ENCODE measurements at places on chromosomes 16 and 17.

DNA sequence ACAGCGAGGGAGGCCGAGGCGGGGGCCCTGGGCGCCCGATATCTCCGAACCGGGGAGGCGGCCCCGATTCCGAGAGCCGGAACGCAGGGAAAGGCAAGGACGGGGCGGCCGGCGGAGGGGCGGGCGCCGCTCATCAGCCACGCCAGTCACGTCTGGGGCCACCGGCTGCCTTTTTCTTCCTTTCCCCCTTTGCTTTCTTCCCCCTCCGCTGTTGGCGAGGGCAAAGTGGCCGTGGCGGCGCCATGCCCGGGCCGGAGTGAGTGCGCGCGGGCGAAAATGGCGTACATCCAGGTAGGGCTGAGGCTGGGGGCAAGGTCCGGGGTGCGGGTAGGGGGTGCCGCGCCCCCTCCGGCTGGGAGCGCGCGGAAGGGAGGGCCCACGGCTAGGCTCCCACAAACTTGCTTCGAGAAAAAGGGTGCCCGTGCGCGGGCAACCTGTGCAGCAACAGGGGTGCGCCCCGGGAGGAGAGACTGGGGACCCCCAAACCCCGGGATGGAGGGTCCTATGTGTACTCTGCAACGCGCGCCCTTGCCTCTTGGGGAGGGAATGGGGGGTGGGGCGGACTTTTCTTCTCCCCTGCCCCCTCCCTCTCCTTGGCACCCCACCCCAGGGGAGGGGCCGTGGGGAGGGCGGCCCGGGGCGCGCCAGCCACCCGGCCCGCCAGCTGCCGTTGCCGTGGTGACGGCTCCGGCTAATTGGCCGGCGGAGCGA, 486 bp downstream of the SYT17 start:
- H3K4me3 ChIP-seq, result no peak overlapping the region
- H3K27me3 ChIP-seq, result no peaks in the 10 kb centered on the region
- H3K36me3 ChIP-seq, result no peaks in the 10 kb centered on the region
- H3K4me1 ChIP-seq, result no peaks in the 10 kb centered on the region
- no peak for DNase-seq
- no peak overlapping the region for H3K27ac ChIP-seq

GRCh38 chr16:24539295-24539849, at the start of gene RBBP6:
TSS of gene RBBP6 (plus strand) at chr16:24539566. CDS start at chr16:24540627, 1,061 bp downstream.
- DNase-seq, result peak; percentile 92
- H3K4me3 ChIP-seq, result peak within 1 kb of the TSS; percentile 87
- H3K27me3 ChIP-seq, result no peaks in the 10 kb centered on the region
- peak within 1 kb of the TSS; percentile 96 for H3K27ac ChIP-seq
- H3K36me3 ChIP-seq, result peaks cover 33% of the 10 kb centered on the region

- no peaks in the 10 kb centered on the region for H3K36me3 ChIP-seq
- H3K27me3 ChIP-seq, result no peaks in the 10 kb centered on the region
- H3K4me1 ChIP-seq, result no peaks in the 10 kb centered on the region
- no peak overlapping the region for H3K4me3 ChIP-seq
- DNase-seq, result no peak
- no peak overlapping the region for H3K27ac ChIP-seq
Observed at GRCh38 chr17:76697702-76698465, 12.9 kb downstream of the MXRA7 start.

GRCh38 chr17:42266918-42267766, 9.0 kb downstream of the STAT5B start:
- no peak for DNase-seq
- H3K4me1 ChIP-seq, result 0 out of 2 replicates have a peak, but pooled peaks cover 3% of the 10 kb centered on the region
- H3K36me3 ChIP-seq, result no peaks in the 10 kb centered on the region
- H3K4me3 ChIP-seq, result no peak overlapping the region

DNA sequence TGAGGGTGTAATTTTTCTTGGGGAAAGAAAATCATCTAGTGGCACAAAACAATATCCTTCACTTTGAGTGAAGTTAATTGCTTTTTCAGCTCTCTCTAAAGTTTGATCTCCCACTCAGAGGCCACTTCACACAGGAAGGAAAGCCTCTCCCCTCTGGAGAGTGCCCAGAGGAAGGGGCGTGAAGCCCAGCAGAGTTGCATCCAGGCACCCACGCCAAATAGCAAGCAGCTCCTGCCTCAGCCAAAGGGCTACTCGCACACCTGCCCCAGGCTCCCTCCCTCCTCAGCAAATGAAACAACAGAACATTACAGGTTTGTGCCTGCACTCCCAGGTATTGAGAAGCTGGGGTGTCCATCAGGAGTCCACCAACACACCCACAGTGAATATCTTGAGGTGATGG, 183.0 kb upstream of the RPL38 start:
- no peaks in the 10 kb centered on the region for H3K36me3 ChIP-seq
- no peaks in the 10 kb centered on the region for H3K27me3 ChIP-seq
- DNase-seq, result no peak
- no peak overlapping the region for H3K4me3 ChIP-seq

DNA sequence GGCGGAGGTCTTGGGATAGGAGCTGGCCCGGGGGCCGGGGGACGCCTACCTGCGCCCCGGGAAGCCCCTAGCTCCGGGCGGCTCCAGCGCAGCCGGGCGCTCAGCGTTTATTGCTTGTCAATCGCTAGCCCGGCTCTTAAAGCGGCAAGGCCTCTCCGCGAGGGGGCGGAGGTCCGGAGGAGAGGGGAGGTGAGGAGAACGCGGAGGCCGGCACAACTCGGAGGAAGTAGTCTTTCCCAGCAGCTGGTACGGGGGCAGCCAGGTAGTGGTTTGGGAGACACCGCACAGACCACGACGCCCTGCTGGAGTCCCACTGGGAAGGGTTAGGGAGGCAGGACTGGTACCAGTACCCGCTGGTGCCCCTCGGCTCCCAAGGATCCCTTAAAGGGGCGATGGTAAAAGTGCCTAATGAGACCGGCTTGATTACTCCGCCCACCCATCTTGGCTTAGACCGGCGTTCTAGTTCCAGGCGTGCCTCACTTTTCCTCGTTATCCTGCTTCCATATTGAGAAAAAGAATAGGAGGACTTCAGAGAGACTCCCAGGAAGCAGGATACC, at the start of gene MPP2:
MPP2 (minus strand) TSS at position 112 of the 557 bp plus-strand sequence. CDS start 3,076 bp downstream, outside the sequence.
- DNase-seq, result peak; percentile 22
- H3K36me3 ChIP-seq, result no peaks in the 10 kb centered on the region
- H3K4me3 ChIP-seq, result no peak within 1 kb of the TSS
- no peaks in the 10 kb centered on the region for H3K4me1 ChIP-seq

DNA sequence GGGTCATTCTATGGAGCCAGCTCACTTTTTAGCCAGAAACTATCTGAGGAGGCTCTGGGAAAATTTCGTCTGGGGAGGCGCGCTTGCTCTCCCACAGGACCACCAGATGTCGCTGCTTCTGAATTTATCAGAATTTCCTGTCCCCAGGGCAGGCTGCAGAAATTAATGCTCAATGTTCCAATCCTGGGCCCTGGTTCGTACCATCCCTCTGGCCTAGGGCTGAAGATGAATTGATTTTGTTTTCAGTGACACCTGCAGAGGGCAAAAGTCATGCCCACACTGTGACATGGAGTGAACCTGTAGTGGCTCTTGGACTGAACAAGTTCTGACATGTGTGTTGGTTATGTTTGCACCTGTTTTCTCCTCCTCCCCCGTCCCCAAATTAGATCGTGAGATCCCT, 482.6 kb downstream of the NPIPA7 start:
- no peaks in the 10 kb centered on the region for H3K4me1 ChIP-seq
- peak; percentile 37 for DNase-seq
- H3K36me3 ChIP-seq, result no peaks in the 10 kb centered on the region
- no peaks in the 10 kb centered on the region for H3K27me3 ChIP-seq

DNA sequence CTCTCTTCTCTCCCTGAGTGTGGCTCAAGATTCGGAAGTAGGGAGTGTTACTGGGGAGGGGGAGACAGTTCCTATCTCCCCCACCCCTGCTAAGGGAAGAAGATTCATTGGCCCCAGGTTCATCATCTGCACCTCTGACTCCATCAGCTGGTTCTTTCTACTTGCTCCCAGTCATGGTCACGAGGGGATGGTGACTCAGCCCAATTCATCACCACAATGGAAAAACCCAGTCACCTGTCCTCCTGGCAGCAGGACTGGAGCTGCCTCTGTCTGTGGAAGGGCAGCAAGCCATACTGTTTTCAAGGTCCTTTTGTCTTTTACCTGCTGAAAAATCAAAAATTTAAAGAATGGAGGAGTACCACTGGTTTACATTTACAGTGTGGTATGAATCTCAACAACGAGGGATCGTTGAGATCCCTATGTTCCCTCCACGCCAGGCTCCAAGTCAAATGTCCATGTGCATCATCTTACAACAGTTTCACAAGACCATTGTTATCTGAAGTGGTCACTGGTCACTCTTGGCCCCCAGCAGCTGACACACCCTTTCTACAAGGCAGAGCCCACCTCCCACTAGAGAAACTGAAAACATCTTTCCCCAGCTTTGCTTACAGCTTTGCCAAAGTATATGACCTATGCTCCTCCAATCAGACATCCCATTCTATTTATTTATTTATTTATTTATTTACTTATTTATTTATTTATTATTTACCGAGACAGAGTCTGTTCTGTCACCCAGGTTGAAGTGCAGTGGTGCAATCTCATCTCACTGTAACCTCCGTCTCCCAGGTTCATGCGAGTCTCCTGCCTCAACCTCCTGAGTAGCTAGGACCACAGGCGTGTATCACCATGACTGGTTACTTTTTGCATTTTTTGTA, 40.4 kb upstream of the NDRG4 start:
- no peaks in the 10 kb centered on the region for H3K4me1 ChIP-seq
- no peak overlapping the region for H3K4me3 ChIP-seq
- no peak overlapping the region for H3K27ac ChIP-seq
- H3K36me3 ChIP-seq, result no peaks in the 10 kb centered on the region

DNA sequence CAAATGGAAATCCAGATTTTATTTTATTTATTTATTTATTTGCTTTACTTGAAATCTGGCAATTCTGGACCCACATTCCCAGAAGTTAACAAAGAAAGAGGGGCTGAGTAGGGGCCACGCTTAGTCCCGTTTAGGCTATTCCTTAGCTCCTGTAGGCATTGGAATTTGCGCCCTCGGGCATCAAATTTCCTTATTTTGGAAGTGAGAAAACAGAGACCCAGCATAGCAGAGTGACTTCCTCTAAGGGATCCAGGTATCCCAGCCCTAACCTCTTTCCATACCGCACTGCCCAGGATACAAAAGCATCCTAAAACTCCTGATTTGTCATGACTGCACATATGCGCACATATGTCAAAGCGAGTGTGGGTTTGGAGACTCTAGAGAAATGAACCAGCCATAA, 19.0 kb upstream of the SMG1 start:
- no peaks in the 10 kb centered on the region for H3K36me3 ChIP-seq
- DNase-seq, result no peak
- peaks cover 13% of the 10 kb centered on the region for H3K4me1 ChIP-seq
- no peaks in the 10 kb centered on the region for H3K27me3 ChIP-seq

DNA sequence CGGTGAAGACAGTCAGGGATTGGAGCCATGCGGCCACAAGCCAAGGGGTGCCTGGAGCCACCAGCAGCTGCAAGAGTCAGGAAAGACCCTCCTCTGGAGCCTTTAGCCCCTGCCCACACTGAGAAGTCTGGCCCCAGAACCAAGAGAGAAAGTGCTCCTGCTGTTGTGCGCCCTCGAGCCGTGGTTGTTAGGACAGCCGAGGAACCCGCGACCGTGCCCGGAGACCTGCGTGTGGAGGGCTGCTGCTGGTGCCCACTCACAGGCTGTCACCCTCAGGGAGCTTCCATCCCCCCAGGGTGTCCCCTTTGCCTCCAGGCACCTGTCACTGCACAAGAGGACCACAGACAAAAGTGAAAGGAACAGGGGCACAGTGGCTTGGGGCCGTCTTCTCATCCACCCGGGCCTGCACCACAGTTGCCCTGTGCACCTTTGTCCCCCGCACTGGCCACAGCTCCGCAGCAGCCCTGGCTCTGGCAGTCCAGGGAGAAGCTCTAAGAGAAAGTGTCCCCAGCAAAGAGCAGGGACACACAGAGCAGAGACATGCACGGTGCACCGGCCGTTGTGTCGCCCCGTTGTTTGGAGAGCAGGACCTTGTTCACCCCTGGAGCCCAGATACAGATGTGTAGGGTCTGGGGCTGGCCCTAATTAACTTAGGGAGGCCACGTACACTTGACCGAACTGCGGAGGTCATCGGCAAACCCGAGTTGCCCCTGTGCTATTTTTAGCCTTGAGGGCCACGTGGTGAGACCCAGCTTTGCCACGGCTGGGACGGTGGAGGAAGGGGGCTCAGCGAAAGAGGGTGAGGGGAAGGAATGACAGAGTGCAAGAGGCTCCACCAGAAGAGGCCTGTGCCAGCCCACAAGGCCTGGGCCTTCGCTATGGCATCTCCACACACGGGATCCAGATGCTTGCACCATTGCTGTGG, 329.2 kb downstream of the C16orf95 start:
- H3K4me1 ChIP-seq, result no peaks in the 10 kb centered on the region
- H3K36me3 ChIP-seq, result no peaks in the 10 kb centered on the region
- no peak overlapping the region for H3K4me3 ChIP-seq
- no peak for DNase-seq

DNA sequence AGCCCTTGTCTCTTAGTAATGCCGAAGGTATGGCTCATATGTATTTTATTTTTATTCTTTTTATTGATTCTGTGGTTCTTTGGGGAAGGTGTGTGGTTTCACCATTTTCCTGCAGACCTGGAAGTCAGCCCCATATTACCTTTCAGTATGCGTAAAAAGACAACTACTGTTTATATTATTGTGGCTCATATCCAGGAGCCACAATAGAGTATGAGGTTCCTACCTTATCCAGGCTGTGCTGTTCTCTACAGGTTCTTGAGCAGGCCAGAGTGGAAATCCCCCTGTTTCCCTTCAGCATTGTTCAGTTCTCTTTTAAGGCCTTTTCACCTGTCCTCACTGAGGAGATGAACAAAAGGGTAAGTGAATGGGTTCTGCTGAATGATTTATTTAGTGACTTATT, 33.2 kb downstream of the REXO5 start:
- peaks cover 6% of the 10 kb centered on the region for H3K4me1 ChIP-seq
- H3K27me3 ChIP-seq, result no peaks in the 10 kb centered on the region
- peaks cover 37% of the 10 kb centered on the region for H3K36me3 ChIP-seq
- no peak for DNase-seq

GRCh38 chr17:75153780-75154194, 525 bp downstream of the JPT1 start:
- H3K4me1 ChIP-seq, result peaks cover 30% of the 10 kb centered on the region
- H3K36me3 ChIP-seq, result peaks cover 11% of the 10 kb centered on the region
- peak overlapping the region; percentile 92 for H3K4me3 ChIP-seq
- H3K27ac ChIP-seq, result peak overlapping the region; percentile 85
- H3K27me3 ChIP-seq, result no peaks in the 10 kb centered on the region

All from DND-41 (cell line).